ENCODE measurements at places on chromosomes 11 and 22.

DNA sequence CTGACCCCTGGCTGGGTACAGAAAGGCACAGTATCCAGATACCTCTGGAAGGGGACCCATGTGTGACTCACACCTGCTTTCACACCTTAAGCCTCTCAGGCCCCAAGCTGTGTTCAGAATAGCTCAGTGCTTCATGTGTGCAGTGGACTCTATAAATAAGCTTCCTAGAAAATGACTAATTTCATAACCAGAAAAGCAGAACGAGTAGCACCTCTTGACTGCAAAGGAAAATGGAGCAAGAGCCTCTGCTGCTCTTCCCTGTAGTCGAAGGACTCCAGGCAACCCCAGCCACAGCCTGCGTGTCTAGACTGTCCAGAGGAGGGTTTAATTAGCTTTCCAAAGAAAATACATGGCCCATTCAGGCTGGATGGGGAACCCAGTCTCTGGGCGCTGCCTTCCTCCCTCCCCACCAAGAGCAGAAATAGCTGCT lies 23.1 kb downstream of the PTPN5 start:
- DNase-seq, result no peak

GRCh38 chr11:26201411-26201810 lies 130.5 kb upstream of the ANO3 start:
- no peak for DNase-seq

GRCh38 chr11:96337541-96338431 lies 5.2 kb downstream of the MAML2 start:
- peak; percentile 11 for DNase-seq

- no peak for DNase-seq
These were observed 4.2 kb downstream of the FBLN1 start for GRCh38 chr22:45506816-45507360.

GRCh38 chr11:86624366-86624765 lies 48.0 kb downstream of the ME3 start:
- DNase-seq, result no peak

Data from activated T-cell treated with anti-CD3 and anti-CD28 coated beads for 1 hour (primary cell).